Naive thymus-derived CD8-positive, alpha-beta T cell (primary cell): ENCODE measurements at places on chromosomes 5 and 9.

- DNase-seq: no peak
These were observed 154.9 kb downstream of the OLFM1 start for GRCh38 chr9:135242406-135242805.

GRCh38 chr5:171299851-171300250, 9.2 kb upstream of the TLX3 start:
- DNase-seq: no peak

DNA sequence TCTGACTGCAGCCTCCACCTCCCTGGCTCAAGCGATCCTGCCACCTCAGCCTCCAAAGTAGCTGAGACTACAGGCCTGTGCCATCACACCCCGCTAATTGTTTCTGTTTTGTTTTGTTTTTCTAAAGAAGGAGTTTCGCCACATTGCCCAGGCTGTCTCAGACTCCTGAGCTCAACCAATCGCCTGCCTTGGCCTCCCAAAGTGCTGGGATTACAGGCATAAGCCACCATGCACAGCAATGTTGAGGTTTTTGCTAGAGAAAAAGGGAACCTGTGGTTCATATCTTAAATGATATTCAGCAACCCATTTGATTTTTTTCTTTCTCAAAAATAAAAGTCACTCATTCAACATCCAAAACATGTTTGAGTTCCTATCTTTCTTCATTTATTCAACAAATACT, 20.4 kb upstream of the DELE1 start:
- DNase-seq: no peak

GRCh38 chr9:127941062-127941960, 3.7 kb upstream of the DPM2 start:
- DNase-seq: no peak

DNA sequence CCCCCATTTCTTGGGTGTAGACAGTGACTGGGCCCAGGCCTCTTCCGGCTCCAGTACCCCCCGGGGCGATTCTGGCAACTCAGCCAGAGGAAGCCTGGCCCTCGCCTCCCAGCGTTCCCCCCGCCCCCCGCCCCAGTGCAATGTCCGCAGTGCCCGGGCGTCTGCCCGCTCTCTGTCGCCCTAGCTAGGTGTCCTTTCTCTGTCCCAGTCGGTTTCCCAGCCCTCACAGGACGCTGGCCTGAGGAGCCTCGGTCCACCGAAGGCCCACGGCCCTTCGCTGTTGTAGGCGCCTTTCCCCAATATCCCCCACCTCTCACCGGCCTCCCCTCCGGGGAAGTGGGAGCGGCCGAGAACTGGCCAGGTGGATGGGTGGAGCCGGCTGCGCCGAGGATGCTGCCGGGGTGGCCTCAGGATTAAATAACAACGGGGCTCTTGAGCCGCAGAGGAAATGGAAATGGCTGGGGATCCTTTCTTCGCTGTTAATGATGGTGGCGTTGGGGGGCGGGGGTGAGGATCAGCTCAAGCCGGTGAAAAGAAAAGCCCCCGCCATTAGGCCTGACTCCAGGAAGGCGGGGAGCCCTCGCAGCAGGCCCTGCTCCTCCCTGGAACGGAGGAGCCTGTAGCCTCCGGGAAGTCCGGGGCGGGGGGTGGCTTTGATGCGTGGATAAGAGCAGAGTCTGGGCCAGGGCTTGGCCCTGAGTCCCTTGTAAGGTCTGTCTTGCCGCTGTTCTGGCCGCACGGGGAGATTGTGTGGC, 1.1 kb upstream of the SPRY4 start:
- DNase-seq: peak; percentile 23

DNA sequence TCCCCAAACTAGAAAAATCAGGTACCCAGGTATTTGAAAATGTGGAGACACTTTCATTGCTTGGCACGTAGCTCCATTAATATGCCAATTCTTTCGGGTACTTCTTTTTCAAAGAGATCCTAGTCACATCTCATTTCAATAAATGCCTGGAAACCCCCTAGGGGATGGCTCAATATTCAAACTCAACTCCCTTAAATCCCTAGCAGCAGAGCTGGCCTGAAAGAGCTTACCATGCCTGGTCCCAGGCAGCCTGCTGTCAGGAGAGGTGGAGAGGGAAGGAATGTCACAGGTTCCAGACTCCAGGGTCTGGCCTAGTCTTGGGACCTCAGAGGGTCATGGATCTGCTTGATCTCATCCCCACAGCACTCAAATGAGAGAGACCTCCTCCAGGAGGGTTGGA, 187.1 kb downstream of the SPOCK1 start:
- no peak for DNase-seq

- no peak for DNase-seq
These were observed 188.5 kb downstream of the DAB2IP start for GRCh38 chr9:121839726-121840500.

DNA sequence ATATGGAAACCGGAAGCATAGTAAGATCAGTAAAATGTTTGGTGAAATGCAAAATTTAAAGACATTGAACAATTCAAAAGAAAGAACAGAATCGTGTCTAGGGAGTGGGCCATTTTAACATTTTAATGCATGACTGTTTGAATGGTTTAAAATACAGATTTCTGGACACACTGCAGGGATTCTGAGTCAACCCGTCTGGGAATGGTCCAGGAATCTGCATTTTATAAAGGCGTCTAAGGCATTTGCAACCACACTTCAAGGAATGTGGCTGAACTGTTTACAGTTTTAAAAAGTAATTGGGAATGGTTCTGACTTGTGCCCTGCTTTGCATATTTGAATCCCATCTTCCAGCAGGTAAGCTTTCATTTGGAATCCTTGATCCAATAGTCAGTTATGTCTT, 811.7 kb upstream of the WWC1 start:
- no peak for DNase-seq

DNA sequence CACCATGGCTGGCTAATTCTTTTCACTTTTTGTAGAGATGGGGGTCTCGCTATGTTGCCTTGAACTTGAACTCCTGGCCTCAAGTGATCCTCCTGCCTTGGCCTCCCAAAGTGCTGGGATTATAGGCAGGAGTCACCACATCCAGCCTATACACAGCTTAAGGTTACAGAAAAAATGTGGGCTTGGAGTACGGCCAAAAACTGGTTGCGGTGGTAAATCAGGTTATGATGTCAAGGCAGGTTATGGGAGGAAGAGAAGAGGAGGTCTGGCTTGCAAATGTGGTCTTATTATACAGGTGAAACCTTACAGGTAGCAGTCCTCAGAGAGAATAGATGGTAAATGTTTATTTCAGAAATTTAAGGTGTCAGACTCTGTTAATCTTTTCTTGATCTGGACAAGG, 30.7 kb upstream of the SYK start:
- DNase-seq: no peak

DNA sequence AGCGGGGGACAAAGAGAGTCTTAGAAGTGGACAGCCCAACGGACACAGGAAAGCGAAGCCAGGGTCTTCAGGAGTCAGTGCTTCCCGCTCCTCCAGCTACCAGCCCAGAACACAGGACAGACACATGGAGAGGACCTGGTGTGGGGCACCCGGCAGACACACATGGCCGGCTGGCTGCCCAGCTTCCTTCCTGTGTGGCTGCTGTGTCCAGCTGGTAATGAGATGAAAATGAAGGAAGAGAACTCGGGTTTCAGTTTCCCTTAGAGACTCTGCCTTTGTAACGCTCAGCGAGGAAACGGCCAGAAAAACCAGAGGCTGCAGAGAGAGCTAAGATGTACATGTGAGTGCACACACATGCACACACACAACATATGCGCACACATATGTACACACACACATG, 87.5 kb downstream of the SECISBP2 start:
- no peak for DNase-seq

DNA sequence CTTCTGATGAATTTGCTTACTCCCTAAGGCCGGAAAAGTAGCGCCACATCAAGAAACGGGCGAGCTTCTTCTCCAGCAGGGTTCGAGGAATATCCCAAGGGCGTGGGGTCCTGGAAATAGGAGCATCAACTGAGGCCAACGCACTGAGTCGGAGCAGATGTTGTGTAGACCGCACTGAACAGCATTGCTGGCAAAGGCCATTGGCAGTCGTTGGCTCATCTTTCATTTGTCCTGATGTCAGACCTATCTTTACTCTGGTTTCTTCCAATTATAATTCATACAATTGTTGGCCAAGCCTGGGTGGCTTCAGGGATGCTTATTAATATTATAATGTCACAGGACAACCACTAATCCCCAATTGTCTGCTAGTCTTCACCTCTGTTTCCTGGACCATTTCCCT, 26.5 kb downstream of the ZBTB34 start:
- no peak for DNase-seq

DNA sequence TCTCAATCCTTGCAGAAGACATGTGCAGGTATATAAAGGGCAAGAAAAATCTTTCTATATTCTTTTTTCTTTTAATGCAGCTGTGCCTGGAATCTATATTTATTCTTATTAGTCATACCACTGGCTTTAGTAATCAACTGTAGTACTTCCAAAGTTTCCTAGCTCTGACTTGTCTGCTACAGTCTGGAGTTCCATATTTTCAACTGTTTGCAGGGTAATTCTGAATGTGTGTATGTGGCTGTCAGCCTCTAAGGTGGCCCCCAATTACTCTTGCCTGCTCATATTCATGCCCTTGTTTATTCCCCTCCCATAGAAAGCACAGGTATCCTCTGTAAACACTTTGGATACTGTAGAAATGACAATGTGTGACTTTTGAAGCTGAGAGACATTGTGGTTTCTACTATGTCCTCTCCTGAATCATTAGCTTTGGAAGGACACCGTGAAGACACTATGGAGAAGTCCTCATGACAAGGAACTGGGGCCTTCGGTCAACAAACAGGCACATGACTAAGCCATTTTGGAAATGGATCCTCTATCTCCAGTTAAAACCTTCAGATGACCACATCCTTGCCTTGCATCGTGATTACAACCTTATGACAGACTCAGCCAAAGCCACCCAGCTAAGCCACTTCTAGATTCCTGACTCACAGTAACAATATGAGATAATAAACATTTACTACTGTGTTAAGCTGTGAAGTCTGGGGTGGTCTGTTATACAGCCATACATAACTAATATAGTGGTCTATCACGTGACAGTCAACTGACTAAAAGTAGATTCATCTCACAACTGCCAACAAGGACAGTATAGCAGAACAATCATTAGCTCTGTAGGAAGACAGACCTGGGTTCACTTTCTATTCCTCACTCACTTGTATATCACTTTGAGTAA, 49.5 kb upstream of the SUSD1 start:
- DNase-seq: no peak

DNA sequence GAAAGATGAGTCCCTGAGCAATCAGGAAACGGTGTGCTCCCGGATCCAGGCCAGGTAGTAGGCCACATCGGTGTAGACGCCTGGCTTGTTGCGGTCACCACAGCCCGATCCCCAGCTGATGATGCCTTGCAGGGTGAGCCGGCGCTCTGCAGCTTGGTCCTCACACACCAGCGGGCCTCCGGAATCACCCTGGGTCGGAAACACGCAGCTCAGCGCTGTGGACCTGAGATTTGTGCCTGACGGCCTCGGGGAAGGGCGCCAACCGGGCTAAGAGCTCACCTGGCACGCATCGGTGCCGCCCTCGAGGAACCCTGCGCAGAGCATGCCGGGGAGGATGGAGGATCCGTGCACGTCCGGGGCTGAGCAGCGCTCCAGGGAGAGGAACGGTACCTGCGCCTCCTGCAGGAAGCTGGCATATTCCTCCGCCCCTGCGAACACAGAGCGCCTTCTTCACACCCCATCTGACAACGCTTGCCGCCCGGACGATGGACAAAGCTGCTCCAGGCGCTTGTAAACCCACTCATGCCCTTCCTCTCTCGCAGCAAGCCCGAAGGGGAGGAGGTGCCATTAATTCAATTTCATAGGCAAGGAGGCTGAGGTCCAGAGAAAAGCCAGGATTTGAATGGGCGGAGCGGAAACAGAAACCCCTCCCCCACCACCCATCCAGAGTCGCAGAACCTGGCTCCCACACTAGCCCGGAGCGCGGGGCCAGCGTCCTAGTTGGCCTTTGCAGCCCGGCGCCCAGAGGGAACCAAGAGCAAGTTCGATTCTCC, 2.0 kb upstream of the PFN3 start:
- peak; percentile 51 for DNase-seq

- no peak for DNase-seq
These were observed 1247.5 kb upstream of the C9orf72 start for GRCh38 chr9:28820741-28821140.

DNA sequence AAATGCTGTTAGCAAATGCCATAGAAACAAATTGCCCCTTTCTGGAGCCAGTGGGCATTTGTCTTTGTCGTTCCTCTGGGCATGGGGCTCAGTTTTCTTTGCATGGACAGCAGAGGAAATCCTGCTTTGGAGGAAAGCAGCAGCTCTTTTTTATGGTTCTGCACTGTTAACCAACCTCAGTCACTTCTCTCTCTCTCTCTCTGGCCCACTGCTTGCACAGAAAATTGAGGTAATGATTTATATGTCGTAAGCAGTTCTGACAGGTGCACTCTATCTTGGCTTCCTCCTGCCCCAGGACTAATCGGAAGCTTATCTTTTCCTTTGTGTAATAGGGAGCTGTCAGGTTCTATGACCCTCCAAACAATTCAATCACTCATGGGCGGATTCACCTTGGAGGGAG, 159.6 kb upstream of the GPR151 start:
- no peak for DNase-seq

- no peak for DNase-seq
These were observed 68.6 kb downstream of the NLN start for GRCh38 chr5:65790371-65791163.

DNA sequence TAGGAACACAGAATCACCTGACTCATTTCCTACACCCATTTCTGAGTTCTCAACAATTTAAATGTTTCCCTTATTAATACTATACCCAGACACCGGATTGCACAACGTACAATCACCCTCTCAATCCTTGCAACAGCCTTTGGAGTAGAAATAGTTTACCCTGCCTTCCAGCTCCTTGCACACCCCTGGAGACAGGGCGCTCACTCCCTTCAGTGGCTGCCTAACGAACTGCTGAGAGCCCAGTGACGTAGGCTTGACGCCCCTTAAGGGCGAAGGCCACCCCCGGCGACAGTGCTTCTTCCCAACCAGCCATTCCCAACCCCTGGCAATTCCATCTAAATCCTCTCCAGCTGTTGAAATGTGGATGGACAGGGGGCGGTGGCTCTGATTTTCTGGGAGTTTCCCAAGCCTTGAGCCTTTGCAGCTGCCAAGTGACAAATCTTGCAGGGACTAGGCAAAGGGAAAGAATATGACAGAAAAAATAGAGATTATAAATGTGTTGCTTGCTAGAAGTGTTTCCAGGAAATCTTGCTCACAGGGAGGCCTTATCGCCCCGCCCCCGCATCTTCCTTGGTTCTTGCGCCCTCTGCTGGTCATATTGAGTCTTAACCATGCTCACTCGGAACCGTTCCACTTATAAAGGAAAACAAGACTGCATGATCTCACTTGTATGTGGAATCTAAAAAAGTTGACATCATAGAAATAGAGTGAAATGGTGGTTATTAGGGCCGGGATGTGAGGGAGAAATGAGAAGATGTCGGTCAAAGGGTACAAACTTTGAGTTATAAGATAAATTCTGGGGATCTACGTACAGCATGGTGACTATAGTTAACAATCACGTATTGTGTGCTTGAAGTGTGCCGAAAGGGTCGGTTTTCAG, 7.6 kb upstream of the BARX1 start:
- DNase-seq: peak; percentile 67

DNA sequence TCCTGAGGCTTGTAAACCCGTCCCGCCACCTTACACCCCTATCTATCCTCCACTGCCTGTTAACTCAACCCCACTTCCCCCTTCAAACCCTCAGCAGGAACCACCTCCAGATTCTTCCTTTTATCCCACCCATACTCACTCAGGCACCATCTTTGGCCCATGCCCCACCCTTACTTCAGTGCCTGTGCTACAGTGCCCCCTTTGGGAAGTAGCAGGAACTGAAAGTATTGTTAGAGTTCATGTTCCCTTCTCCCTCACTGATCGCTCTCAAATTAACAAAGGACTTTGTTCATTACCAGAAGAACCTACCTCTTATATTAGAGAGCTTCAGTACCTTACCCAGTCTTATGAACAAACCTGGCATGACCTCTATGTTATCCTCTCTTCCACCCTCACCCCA, 92.2 kb upstream of the MOCS2 start:
- DNase-seq: no peak
